Activated CD8-positive, alpha-beta T cell treated with anti-CD3 and anti-CD28 coated beads, Interleukin-2, amount 10 ng/mL, durations not matched to agents 7 days and 5 days (primary cell): ENCODE measurements at places on chromosomes 13 and 19. TPM values are rescaled to one million over a fixed set of nuclear protein-coding genes. Genes with fewer than 3 reads are reported as not detected.

LNX2 gene
- total RNA-seq: 7.6 TPM

ITGBL1 gene
- not detected for total RNA-seq

DNA sequence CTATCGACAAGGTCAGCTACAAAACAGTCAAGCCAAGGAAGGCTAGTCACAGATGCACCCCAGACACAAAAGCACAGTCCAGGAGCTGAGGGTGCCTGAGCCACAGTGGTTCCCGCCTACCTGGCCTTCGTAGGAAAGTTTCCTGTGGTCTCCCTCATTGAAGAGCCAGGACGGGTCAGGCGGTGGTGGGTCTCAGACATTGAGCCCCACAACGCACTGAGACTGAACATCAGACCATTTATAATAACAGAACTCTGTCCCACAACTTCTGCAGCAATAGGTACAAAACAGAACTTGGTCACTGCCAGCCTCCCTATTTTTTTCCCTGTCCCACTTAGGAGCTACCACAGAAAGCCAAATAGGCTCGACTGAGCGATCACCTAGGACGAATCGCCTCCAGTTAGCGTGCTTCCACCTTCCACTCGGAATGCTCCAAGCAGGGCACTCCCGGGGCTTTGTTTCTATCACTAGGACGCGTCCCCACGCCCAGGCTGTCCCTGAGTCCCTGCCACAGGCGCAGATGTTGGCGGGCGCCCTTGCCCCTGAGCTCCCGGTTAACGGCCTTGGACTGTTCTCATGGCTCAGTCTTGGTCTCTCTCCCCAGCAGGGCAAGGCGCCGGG, 640 bp upstream of the ZNF544 start:
- no peak for DNase-seq

DNA sequence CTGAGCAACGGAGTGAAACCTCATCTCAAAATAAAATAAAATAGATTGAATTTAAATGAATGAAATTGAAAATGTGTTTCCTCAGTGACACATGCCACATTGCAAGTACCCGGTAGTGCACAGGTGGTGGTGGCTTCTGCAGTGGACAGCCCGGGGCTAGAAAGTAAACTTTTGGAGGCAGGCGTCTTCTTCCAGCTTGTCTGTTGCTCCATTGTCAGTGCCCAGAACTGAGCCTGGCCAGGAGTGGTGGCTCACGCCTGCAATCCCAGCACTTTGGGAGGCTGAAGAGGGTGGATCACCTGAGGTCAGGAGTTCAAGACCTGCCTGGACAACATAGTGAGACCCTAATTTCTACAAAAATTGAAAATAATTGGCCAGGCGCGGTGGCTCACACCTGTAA, 5.7 kb downstream of the MYH14 start:
- DNase-seq: no peak

GRCh38 chr19:37902668-37903067, 3.7 kb downstream of the WDR87 start:
- DNase-seq: peak; percentile 89
